CD4-positive, alpha-beta T cell treated with Interleukin-15 for 1 hour (primary cell): ENCODE measurements at places on chromosomes 6 and 20.
A peak's percentile ranks its signal among the peaks of the same experiment; 100 is the strongest.

- no peak for DNase-seq
Measured at GRCh38 chr6:128327890-128328289, 192.5 kb downstream of the PTPRK start.

- DNase-seq = no peak
Measured at GRCh38 chr20:12594410-12595088, 414.2 kb upstream of the SPTLC3 start.

- DNase-seq = no peak
Measured at GRCh38 chr6:33724102-33725023, 12.9 kb upstream of the UQCC2 start.

GRCh38 chr20:45181639-45182038, 6.9 kb downstream of the PI3 start:
- DNase-seq = no peak

GRCh38 chr6:17042422-17043147, 59.3 kb upstream of the STMND1 start:
- DNase-seq = no peak

- no peak for DNase-seq
Measured at GRCh38 chr20:31833931-31834521, 11.4 kb downstream of the FOXS1 start.

- no peak for DNase-seq
Measured at GRCh38 chr6:82875573-82876185, 190.0 kb downstream of the UBE3D start.

GRCh38 chr20:47546184-47547033, 44.7 kb downstream of the NCOA3 start:
- no peak for DNase-seq

DNA sequence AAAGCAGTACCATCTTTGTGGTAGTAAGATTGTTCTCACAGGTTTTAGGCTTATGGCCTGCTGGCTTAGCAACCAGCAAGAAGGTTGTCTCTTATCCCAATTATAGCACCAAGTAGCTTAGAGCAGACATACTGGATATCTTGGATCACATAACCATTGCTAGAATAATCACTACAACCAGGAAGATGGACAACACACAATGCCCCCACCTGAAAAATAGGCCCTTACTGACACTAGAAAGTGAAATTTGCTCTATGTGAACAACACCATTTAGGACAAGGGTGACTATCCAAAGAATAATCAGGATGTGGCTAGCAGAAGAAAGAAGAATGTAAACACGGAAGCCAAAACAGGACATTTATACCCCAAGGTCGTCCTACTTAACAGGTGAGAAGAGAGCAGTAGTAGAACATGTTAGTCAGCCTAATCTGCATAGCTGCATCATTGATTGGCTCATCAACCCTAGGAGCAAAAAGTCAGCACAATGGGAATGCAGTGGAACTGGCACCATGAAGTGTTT, 172.7 kb upstream of the MARCKS start:
- DNase-seq = no peak

- DNase-seq = no peak
Measured at GRCh38 chr6:906920-907319, 214.0 kb upstream of the EXOC2 start.

DNA sequence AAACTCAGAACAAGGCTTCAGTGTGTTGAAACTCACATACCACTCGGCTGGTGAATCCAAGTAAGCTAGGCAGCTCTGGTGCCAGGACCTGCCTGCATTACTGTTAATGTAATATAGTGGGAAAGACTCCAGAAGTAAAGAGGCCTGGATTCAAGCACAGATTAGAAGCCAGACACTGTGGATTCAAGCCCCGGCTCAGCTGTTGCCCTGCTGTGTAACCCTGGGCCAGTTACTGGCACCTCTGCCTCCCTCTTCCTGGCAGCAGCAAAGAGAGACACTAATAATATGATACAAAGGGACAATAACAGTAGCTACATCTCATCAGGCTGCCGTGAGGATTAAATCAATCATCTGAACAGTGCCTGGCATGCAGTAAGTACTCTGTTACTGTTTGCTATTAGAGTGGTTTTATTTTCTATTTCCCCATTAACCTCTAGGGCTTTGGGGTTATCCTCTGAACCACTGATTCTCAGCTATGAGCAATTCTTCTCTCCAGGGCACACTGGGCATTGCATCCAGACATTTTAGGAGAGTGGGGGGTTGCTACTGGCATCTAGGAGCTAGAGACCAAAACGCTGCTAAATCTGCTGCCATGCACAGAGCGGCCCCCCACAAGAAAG, 92.9 kb downstream of the ZMYND8 start:
- DNase-seq = no peak

GRCh38 chr20:21609221-21609620, 95.4 kb upstream of the NKX2-2 start:
- DNase-seq = no peak

- DNase-seq = no peak
Measured at GRCh38 chr20:63163596-63164483, 52.1 kb downstream of the YTHDF1 start.

- no peak for DNase-seq
Measured at GRCh38 chr20:57762531-57763234, 52.9 kb upstream of the PMEPA1 start.

GRCh38 chr20:50724851-50725723, 6.3 kb upstream of the PARD6B start:
- DNase-seq = no peak

GRCh38 chr6:52712136-52712535, 41.2 kb downstream of the TMEM14A start:
- no peak for DNase-seq

DNA sequence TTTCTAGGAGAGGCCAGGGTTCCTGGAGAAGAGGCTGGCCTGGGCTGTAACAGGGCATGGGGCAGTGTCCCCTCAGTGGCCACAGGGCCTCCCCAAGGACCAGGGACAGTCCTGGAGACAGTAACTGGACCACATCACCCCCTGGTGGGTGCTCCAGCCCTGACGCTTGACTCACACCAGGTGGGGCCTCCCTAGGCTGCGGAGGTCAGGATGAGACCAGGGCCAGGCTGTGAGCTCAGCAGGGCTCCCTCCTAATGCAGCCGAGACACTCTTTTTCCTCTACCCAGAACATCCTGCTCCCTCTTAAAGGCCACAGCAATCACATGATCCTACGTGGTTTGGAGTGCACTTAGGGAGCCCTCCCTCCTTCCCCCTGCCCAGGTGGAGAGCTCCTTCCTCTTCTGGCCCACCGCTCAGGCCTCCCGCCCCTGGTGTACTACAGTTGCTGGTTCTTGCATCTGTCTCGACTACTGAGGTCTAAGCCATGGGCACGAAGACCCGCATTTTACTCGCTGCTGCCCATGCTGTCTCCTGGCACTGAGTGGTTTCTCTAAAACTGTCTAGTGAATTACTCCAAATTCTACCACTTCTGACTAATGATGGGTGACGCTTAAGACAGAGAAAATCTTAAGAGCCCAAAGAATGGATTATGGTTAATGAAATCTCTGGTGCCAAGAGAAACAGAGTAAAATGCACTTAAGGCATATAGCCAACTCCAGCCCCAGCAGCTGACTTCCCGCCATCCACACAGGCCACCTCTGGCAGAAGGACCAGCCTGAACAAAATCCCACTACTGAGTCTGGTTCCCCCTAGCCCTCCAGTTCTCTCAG, 166.1 kb upstream of the CST7 start:
- DNase-seq = peak; percentile 14

DNA sequence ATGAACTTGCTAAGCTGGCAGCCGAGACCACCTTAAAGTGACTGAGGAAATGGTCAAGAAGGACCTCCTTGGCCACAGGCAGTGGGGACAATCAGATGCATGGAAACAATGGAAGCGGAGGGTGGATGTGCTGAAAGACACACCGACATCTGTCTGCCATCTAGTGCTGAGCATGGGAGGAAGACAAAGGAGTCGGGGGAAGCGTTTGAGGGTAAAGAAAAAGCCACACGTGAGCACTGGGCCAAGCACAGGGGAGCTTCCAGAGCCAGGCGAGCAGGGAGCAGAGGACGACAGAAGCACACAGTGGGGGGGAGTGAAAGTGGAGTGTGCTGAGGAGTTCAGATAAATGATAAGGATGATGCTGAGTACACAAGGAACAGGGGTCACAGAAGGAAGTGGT, 367.8 kb downstream of the ZFAND3 start:
- DNase-seq = no peak

DNA sequence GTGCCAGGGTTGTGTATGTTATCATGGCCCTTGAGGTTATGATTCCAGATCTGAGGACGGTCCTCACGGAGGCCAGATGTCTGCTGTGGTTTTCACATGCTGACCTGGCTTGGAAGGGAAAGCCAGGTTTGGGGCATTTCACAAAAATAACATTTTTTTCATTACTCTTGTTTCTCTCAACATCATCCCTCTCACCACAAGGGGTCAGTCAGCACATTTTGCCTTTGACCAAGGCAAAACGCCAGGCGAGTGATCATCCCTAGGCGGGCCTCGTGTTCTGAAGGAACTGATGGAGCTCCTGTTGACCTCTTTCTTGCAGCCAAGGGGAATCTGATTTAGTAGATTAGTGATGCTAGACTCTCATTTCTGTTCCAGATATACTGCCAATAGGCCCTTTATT, 133.5 kb downstream of the TBC1D7 start:
- DNase-seq = peak; percentile 52

- no peak for DNase-seq
Measured at GRCh38 chr20:51021067-51022025, 1.6 kb downstream of the KCNG1 start.

DNA sequence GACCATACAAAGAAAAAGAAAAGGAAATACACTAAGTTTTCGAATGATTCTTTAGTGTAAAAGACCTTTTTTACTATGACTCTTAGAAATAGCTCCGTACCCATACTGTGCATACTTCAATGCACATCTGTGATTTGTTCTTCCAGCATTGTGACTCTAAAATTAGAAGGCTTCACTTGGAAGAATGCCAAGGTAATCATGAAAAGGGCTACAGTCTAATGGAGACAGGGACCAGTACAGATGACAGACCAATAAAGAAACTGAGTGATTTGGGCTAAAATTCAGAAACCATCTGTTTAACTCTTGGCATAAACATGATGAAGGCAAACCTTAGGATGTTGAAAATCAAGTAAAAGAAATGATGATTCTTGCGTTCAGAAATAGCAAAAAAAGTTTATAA, 46.3 kb downstream of the CYP39A1 start:
- no peak for DNase-seq

DNA sequence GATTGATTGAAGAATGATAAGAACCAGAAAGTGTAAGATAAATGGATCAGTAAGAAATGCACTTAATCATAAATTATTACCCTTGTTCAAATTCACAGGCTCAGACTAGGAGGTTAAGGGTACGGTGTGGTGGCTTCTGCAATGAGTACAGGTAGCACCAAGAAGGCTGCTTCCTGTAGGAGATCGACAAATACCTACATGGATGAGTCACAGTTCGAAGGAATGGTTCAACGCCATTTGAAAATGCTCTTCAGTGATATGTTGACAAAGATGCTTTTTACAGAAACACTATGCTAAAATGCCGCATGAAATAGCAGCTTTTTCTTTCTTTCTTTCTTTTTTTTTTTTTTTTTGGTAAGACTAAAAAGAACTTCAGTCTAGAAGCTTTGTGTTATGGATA, 116.2 kb downstream of the DTNBP1 start:
- no peak for DNase-seq

DNA sequence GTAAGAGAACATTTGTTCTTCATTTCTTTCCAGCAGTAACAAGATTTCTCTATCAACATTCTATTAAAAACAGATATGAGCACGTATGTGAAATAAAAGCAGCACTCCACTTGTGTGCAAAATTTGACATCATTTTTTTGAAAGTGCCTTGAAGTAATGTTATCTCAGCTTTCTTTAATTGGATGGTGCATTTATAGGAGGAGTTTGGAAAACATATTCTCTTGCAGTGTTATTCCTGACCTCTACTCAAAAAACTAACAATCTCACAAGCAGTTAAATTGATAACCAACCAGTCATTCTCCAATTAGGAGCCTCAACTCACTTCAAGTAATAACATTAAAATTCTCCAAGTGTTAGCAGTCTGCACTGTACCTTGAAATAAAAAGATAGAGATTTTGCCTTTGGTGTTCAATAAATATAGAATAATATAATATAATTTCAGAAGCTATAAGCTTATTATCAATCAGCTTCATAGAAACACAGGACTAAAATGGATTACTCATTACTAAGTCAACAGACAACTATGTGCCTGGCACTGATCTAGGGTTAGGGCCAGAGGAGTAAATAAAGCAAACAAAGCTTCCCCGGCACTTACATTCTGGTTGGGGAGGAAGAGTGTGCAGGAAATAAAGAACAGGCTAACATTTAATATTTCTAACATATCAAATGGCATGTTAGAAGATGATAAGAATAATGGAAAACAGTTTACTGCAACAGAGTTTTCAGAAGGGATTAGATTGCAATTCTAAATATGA, 149.0 kb upstream of the SGK1 start:
- no peak for DNase-seq

DNA sequence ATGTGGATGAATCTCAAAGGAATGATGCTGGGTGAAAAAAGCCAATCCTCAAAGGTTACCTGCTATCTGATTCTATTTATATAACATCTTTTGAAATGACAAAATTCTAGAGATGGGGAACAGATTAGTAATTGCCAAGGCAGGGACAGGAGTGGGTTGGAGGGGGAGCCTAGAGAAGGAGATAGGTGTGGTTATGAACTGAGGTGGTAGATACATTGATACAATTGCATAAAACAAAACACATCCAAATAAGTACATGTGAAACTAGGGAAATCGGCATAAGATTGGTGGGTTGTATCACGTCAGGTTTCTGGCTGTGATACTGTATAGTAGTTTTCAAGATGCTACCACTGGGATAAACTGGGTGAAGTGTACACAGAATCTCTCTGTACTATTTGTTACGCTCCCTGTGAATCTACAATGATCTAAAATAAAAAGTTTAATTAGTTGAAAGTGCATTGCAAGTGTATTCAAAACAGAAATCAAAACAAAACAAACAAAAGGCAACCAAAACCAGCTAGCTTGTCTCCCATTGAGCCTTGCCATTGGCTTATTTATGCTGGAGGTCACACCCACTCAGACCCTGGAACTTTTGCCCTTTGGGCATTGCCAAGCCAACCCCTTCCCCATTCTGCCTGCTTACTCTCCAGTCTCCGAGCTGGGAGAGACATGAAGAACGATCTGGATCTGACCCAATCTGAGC, 27.8 kb downstream of the PPP1R16B start:
- no peak for DNase-seq

DNA sequence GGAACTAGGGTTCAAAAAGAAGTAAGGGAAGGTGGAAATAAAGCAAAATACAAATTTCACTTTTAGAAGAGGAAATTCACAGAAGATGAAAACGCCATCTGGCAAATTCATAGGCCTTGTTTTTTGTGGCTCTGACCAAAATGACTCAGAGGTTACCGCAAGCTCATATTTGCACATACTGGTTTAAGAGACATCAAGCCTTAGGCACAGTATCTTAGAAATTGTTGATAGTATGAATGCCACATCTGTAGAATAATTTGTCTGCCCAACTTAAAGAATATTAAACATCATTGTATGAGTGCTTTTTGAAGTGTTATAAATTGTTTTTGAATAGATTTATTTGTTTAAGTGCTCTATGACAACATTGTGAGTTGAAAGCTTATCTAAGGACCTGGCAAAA, 10.6 kb downstream of the TAAR1 start:
- DNase-seq = no peak
